Fibroblast of skin of right quadriceps (primary cell): ENCODE measurements at places on chromosomes 16 and 17.
A peak's percentile ranks its signal among the peaks of the same experiment; 100 is the strongest.

- DNase-seq = no peak
Measured at GRCh38 chr17:19800571-19800970, 52.5 kb upstream of the ALDH3A1 start.

GRCh38 chr16:66489385-66489784 is 60.5 kb downstream of the TK2 start:
- no peak for DNase-seq

DNA sequence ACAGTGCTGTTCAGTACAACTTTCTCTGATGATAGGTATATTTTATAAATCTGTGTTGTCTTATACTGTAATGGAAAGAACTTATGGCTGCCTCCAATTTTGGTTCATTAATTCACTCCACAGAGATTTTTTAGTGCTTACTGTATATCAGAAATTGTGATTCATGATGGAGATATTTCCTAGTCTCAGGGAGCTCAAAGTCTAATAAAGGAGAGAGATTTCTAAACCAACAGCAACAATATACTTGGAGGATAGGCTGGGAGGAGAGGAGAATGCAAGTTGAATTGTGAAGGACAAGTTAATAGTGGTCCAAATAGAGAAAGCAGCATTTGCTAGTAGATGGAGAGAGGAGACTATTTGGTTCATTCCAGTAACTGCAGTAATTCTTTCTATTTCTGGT is 63.5 kb downstream of the TANC2 start:
- DNase-seq = peak; percentile 82

GRCh38 chr17:74379495-74380085 is 12.3 kb downstream of the GPR142 start:
- peak; percentile 69 for DNase-seq

GRCh38 chr17:44436336-44436735 is 46.9 kb upstream of the ITGA2B start:
- no peak for DNase-seq

DNA sequence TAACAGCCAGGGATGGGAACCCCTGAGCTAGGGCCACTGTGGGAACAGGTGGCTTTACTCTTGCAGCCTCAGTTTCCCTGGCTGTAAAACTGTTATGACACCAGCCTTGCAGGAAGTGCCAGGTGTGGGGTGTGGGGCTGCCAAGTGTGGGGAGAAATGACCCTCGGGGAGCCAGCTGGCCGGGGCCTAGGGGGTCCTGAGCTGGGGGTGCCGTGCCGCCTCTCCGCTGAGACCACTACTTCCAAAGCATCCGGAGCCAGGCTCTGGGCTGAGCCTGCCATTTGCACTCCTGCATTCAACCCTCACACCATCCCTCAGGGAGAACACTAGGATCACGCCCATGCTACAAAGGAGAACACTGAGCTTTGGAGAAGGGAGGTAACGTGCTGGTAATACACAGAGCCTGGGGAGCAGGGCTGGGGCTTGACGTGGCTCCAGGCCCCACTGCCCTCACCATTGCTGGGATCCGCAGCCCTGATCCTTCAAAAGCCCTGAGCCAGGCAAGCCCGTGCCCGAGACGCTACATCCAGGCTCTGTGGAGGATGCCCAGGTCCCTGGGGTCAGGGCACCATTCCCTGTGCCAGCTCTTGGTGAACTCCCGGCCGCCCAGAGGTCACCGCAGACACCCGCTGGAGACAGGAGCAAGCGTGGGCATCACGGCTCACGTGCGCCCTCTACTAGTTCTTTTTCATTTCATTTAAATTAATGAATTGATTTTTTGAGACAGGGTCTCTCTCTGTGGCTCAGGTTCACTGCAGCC is 28.8 kb upstream of the GINS2 start:
- DNase-seq = peak; percentile 52

GRCh38 chr17:78774956-78775571 is 7.0 kb downstream of the CYTH1 start:
- no peak for DNase-seq

DNA sequence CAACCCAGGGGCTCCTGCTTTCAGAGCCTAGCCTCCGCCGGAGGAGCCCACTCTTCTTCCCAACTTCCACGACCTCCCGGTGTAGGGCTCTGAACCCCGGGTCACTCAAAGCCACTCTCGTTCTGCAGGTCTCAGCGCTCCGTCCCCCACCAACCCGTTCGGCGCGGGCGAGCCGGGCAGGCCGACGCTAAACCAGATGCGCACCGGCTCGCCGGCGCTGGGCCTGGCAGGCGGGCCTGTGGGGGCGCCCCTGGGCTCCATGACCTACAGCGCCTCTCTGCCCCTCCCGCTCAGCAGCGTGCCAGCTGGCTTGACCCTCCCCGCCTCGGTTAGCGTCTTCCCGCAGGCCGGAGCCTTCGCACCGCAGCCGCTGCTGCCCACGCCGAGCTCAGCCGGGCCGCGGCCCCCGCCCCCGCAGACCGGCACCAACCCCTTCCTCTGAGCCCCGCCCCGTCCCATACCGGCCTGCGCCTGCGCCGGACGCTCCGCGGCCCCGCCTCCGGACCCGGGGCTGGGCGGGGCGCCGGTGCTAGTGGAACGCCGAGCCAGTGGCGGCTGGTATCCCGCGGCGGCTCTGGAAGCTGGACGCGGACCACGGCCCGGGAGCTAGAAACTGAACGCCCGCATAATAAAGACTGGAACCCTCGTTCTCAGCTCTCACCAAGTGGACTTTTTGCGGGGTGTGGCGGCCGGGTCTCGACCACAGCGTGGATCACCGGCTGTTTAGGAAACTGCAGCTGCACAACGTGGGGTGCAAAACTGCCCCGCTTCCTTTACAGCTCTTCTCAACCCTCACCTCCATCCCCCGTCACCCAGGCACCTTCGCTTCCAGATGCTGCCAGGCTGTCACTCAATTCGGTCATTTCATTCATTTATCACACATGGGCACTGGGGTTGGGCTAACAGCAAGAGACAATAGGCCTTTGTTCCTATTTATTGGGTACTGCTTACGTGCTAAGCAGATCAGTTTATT is 5.0 kb upstream of the SPATA20 start:
- peak; percentile 77 for DNase-seq
